AG10803 (cell line): ENCODE measurements at places on chromosomes 2 and 18.

DNA sequence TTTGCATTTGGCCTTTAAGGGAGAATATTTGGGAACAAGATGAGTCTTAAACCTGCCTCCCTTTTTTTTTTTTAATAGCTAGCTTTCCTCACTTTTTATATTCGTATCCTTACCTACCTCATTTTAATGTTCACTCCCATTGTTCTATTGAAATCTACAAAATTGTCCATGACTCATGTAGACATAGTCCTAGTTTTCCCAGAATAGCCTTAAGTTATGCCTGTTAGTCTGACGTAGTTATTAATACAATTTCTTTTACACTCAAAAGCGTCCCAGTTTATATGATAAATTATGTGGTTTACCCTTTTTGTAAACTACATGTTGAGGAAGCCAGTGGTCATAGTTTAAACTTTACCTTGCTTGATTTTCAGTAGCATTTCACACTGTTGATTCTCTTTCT is 73.4 kb downstream of the UBR3 start:
- DNase-seq, result no peak

DNA sequence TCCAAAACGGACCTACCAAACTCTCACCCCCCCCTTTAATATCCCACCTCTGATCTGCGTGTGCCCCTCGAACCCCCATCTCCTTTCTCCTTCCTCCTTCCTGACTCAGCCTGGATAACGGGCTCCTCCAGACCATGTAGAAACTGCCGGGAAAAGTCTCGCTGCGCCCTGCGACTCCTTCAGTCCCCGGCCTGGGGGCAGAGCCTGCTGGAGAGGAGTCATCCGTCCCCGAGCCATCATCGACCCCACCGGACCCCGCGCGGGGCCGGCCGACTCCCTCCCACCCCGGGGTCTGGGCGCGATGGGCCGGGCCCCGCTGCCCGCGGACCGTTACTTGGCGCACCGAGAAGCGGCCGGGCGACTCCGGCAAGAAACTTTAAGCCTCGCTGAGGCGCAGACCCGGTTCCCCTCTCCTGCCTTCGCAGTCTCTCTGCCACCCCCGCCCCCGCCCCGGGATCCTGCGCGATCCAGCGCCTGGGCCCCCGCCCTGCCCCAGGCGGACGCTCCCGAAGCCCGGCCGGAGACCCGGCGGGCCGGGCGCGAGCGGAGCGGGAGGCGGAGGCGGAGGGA is 3.4 kb downstream of the ZEB2 start:
- DNase-seq, result peak; percentile 52

- DNase-seq, result peak; percentile 42
Observed at GRCh38 chr18:54254265-54254758, 15.0 kb upstream of the POLI start.

- no peak for DNase-seq
Observed at GRCh38 chr18:79772108-79772864, 25.5 kb upstream of the KCNG2 start.

DNA sequence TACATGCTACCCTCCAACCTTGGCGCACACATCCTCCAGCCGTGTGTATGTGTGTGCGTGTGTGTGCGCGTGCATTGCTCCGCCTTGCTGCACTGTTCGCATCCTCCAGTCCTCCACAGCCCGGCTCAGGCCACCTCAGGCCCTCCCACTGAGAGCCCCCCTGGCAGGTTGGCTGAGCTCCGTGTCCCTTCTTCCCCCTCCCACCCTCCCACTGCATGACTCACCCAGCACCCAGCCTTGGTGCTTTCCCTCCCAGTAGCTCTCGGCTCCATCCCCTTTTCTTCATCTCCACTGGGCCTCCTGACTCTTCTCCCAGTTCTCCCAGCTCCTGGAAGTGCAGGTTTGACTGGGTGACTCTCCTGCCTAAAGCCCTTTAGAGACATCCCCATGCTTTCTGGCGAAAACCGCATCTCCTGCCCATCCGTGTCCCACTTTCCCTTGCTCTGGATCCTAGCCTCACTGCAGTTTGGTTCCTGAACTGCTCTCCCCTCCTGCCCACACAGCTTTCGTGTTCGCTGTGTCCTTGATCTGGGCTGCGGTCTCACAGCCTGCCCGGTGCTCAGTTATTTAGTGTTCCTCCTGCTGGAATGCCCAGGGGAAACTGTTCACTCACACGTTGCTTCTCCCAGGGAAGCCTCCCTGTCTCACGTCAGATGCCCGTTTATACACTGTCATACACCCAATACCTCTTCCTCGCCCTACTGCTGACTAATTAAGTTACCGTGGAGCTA is 4.9 kb downstream of the TMEM177 start:
- DNase-seq, result peak; percentile 5

DNA sequence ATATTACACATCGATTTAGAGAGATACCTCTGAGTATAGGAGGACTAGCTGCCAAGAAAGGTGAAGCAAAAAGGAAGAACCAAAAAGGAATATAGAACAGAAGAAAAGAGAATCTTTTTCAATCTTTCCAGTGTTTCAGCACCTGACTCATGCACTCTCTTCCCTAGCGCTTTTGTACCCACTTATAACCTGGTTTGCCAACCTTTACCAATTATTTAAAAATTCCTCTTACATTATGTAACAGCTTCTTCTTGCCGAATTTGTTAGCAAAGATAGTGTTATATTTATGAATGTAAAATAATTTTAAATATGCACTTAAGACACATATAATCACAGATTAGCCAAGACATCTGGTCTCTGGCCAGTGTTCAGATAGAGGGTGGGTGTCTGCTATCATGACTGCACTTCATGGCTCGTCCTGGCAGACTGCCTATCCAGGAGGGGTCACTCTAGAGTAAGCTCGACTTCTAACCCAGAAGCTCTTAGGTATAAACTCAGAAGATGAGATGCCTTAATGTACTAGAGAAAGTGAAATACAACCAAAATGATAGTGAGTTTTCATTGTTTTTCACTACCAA is 122.9 kb downstream of the ATAD2B start:
- DNase-seq, result peak; percentile 20

GRCh38 chr18:11293794-11294193 is 144.4 kb upstream of the PIEZO2 start:
- DNase-seq, result no peak

DNA sequence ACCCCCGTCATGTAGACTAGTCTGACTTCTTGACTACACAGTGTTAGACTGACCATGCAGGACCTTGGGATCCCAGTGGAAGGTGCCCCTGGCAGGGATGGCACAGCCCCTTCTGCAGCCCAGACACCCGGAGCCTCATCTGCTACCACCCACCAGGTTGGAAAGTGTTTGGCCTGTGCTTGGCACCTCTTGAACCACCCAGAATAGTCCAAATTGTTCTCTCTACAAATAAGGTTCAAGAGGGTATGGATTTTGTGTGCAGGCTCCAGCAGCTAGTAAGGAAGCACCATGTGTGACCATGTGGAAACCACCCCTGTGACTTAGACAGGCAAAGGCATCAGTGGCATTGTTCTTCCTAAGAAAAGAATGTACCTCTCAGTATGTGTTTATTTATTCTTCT is 18.4 kb downstream of the L3MBTL4 start:
- no peak for DNase-seq

- no peak for DNase-seq
Observed at GRCh38 chr2:151638191-151638933, 95.9 kb downstream of the NEB start.

DNA sequence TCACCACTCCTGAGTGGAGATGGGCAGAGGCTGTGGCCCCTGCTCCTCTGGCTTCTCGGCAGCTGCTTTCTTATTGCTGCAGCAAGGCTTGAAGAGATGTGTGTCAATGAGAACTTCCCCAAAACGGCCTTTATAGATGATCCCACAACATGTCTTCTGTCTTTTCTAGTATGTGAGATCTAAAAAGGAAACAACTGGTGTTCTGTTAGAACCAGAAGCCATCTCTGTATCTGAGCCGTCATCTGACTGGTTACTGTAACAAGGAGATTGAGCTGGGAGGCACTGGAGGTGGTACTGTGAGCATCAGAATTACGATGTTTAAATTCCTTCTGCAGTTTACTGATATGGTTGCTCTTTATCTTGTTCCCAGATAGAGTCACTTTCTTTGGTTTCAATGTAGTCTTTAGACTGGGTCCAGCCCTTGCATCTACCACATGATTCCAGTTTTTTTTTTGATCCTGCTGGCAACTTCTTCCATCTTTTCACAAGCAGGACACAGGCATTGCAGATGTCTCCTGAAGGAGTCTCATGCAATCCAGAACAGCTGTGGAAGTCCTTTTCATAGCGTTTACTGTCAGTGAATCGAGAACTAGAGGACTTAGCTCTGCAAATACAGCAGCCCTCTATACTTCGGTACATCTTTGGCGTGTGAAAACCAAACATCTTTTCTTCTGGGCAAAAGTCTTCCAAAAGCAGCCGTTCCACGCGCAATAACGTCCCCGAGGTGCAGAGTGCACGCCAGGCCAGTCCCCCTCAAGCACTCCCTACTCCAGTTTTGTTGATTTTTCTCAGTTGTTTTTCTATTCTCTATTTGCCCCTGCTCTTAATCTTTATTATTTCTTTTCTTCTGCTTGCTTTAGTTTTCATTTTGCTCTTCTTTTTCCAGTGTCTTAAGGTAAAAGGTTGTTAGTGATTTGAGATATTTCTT is 29.7 kb downstream of the TAF4B start:
- no peak for DNase-seq

- peak; percentile 99 for DNase-seq
Observed at GRCh38 chr2:11743846-11744553, 2.4 kb upstream of the LPIN1 start.

GRCh38 chr18:63106727-63107126 is 212.8 kb downstream of the BCL2 start:
- DNase-seq, result no peak

GRCh38 chr2:178241844-178242551 is 47.7 kb downstream of the OSBPL6 start:
- DNase-seq, result peak; percentile 94

- DNase-seq, result no peak
Observed at GRCh38 chr18:12928641-12929040, 19.2 kb upstream of the SEH1L start.

DNA sequence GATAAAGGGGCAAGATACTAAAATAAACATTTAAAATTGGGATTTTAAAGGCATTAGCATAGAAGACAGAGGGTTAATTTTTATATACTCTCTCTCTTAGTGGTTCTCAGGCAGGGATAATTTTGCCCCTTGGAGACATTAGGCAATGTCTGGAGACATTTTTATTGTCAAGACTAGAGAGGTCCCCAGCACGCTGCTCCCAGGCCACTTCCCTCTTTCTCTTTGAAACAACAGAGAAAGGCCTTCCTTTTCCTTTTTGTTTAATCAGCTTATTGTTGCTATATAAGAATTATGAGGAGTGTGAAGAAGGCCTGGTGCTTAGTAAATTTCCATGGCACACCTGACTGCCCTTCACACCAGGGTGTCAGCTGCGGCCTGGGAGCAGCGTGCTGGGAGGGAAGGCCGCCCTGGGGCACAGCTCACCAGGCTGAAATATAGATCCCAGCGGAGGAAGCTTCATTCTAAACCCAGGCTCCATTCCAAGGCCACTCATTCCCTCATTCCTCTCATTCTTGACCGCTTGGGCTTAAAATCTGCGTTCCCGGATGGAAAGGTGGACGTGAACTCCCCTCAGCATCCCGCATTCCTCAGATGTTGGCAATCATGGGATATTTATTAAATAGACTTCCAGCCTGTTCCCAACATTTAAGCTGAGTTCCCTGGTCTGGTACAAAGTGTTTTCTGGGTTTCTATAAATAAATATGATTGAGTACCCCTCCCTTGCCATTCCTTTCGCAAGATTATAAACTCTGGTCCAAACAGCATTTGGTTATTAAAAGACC is 22.5 kb downstream of the SLC14A2 start:
- DNase-seq, result peak; percentile 81

GRCh38 chr2:100321866-100322820 is at the start of gene LONRF2:
LONRF2 (minus strand) TSS chr2:100322501; CDS start chr2:100322093, 408 bp downstream.
- DNase-seq, result peak; percentile 5

GRCh38 chr2:24107-24506 is 22.2 kb downstream of the FAM110C start:
- no peak for DNase-seq

- no peak for DNase-seq
Observed at GRCh38 chr18:50970006-50970405, 2.2 kb downstream of the ELAC1 start.

DNA sequence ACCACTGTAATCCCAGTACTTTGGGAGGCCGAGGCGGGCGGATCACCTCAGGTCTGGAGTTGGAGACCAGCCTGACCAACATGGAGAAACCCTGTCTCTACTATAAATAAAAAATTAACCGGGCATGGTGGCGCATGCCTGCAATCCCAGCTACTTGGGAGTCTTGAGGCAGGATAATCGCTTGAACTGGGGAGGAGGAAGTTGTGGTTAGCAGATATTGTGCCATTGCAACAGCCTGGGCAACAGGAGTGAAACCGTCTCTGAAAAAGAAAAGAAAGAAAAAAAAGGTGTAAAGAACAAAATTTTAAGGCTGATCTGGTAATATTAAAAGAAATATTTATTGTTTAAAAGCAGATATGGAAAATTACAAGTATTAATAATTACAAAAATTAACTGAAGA is 29.7 kb downstream of the ZNF804A start:
- no peak for DNase-seq

DNA sequence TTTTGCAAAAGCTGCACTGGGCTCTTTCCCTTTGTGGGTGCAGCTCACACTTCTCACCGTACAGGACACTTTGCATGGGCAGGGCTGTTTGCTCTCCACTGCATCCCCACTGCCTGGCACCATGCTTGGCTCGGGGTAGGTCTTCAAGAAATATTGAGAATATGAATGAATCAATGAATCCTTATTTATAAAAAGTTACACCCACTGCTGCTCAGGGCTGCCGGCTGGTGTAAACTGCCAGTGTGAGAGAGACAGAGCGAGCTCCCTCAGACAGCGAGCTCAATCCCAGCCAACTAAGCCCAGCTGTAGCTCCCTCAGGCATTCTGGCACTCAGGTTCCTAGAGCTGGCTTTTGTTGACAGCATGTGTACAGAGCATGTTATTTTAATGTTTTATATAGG is 3.4 kb downstream of the TMEM185B start:
- no peak for DNase-seq

DNA sequence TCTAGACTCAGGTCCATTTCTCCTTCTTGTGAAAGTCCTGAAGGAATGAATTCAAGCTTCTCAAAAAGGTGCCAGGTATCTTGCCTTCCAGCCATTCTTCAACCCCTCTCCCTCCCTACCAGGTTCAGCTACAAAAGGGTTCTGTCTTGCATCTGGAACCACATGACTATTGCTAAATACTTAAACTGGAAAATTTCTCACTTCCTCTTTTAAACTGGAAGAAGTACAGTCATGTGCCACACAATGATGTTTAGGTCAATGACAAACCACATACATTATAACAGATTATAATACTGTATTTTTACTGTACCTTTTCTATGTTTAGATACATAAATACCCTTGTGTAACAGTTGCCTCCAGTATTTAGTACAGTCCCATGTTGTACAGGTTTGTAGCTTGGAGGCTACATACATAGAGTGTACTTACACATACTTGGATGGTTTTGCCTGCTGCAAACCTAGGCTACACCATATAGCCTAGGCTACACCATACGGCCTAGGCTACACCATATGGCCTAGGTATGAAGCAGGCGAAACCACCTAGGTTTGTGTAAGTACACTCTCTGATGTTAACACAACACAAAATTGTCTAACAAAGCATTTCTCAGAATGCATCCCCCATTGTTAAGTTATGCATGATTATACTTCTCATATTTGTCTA is 142.0 kb upstream of the DNMT3A start:
- no peak for DNase-seq

GRCh38 chr2:8021921-8022320 is 659.9 kb upstream of the ID2 start:
- no peak for DNase-seq
